Activated naive CD4-positive, alpha-beta T cell (primary cell): ENCODE measurements at places on chromosomes 12 and 14.

DNA sequence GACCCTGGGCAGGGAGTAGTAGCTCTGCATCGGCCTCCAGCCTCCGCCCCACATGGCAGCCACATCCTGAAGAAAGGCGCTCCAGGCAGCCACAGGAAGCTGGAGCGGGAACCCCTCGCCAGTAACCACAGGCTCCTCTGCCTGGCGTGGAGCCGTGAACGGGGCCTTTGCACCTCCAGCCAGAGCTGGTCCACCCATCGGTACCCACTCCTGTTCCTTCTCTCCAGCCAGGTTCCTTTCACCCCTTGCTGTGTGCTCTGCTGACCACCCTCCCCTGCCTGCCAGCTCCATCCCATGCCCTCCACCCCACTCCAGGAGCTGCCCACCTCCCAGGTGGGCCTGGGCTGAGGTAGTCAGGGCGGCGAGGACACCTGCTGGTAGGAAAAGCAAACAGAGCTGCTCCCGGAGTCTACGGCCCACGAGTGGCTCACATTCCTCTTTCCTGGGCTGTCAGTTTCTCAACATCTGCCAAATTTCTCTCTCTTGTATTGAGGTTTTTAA, 2.7 kb downstream of the TGFB3 start:
- DNase-seq, result peak; percentile 7

GRCh38 chr12:132774159-132774558, 12.5 kb upstream of the ANKLE2 start:
- DNase-seq, result no peak

DNA sequence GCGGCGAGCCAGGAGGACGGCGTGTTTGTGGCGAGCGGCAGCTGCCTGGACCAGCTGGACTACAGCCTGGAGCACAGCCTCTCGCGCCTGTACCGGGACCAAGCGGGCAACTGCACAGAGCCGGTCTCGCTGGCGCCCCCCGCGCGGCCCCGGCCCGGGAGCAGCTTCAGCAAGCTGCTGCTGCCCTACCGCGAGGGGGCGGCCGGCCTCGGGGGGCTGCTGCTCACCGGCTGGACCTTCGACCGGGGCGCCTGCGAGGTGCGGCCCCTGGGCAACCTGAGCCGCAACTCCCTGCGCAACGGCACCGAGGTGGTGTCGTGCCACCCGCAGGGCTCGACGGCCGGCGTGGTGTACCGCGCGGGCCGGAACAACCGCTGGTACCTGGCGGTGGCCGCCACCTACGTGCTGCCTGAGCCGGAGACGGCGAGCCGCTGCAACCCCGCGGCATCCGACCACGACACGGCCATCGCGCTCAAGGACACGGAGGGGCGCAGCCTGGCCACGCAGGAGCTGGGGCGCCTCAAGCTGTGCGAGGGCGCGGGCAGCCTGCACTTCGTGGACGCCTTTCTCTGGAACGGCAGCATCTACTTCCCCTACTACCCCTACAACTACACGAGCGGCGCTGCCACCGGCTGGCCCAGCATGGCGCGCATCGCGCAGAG, 873 bp downstream of the PLXNC1 start:
- DNase-seq, result peak; percentile 41

DNA sequence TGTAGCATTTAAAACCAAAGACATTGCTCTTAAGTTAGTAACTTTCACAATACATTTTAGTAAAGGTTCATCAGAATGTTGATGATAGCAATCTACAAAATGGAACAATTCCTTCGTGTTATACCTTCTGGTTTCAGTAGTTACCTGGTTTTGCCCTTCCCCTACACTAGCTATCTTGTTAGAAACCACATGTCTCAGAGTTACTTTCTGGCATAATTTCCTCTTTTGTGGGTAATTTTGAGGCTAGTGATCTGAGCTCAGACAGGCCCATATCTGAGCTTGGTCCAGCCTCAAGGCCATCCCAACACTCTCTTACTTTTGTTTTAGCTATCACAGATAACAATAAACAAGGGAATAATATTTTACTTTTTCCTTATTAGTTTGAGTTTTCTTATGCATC, 196.9 kb downstream of the KITLG start:
- DNase-seq, result no peak

GRCh38 chr12:92771001-92771400, 68.2 kb downstream of the PLEKHG7 start:
- DNase-seq, result no peak

DNA sequence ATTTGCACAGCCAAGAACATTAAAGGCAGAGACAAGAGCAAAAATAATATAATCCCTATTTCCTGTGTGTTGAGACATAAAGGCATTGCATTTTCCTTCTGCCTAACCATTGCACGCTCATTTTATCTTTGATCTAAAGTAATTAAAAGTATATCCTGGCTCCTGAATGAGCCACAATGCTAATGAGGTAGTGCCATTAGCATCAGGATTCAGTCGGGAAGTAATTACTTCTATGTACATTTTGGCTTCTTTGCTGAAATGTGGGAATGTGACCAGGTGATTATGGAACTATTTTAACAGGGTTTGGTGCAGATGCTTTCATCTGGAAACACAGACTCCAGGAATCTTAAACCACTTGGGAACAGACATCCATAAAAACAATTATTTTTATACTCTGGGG, 77.4 kb downstream of the TMTC1 start:
- DNase-seq, result no peak

DNA sequence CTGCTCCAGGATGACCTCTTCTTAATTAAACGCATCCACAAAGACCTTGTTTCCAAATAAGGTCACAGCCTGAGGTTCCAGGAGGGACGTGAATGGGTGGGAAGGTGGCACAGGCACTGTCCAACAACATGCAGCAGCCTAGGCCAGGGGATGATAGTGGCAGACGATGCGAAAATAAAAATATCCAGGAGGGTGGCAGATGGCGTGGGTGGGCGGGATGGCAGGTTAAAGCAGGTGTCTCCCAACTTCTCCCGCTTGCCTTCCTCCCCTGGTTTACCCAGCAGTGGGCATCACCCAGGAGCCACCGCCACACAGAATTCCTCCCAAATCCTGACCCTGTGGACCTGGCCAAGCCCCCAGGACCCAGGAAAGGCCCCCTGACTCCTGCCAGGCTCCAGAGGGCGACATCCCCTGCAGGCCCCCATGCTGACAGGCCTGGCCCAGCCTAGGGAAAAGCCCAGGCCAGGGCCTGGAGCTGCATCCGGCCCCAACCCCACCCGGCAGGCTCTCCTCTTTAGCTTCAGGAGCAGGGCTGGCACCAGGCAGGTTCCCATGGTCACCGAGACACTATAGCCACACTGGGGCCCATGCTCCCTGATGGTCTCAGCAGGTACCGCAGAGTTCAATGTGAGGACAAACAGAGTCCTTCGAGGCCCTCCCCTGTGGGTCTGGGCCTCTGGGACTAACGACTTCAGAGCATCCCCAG, 9.7 kb downstream of the NCOR2 start:
- DNase-seq, result no peak

DNA sequence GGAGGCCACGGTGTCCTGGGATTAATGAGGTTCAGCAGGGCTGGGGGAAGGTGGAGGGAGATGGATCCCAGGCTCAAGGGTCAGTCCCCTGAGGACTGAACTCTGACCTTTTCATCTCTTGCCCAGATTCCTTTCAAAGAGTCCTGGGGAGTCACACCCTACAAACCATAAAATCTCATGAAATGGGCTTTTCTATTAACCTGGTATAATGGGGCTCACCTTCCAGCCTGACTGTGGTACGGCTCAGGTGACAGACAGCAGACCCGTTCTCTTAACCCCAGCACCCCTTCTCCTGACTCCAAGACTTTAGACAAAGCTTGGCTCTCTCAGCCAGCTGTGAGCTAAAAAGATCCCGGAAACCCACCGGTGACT, 268.2 kb downstream of the ADGRD1 start:
- DNase-seq, result no peak

DNA sequence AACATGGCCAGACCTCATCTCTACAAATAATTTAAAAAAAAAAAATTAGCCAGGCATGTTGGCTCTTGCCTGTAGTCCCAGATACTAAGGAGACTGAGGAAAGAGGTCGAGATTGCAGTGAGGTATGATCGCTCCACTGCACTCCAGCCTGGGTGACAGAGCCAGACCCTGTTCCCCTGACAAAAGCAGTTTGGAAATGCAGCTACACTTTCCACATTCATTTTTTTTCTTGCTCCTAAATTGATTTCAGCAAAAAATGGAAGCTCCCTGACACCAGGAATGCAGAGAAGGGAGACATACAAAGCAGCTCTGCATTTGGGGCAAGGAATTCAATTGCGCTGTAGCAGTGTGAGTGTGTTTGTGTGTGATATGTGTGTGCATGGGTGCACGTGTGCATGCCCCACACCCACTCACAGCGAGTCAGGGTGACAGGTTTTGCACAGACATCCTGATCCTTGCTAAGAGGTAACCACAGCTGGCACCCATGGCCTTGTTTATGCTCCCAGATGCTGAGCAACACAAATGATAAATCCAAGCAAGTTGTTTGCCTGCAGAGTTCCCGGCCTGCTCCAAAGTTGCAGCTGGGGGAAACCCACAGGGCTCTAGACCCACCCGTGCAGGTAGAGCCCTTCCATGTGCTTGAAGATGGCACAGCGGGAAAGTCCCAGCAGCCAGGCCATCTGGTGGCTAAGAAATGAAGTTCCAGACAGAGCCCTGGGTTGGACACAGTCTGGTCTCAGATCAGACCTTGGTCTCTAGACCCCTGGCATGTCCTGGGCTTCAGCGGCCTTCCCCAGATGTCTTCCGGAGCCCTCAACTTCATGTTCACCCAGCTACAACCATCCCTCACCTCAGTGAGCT, 25.9 kb upstream of the BDKRB2 start:
- no peak for DNase-seq

DNA sequence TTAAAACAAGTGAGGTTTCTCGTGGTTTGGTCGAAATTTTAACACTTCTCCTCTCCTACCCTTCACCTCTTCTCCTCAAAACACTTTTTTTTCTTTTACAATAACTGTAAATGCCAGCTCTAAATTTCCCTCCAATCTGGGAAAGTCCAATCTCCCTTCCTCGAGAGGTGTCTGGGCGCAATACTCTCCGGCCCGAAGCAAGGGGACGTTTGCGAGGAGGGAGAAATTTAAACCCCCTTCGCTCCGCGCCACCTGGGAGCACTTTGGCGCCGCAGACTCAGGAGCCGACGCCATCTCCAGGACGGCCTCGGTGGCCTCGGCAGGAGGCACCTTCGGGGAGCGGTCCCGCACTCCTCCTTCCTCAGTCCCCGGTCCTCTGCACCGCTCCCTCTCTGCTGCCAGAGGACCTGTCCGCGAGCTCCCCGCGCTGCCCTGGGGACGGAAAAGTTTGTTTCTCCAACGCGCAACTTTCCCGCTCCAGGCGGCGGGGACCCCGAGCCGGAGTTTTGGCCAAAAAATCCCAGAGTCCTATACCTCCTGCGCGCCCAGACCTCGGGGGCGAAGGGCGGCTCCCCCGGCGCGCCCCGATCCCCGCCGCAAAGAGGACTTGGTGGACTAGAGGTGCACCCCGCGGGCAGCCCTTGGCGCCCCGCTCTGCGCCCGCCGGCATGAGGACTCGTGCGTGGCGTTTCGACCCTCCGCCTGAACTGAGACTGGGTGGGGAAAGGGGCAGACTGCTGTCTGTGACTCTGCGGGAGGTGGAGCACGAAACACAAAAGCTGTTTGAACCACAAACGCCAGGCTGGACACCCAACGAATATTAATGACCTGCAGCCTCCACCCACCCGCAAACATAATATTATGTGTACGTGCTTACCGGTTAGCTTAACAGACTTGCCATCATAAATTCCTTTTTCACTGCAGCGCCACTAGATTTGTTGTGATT, 95.2 kb upstream of the HMGA2 start:
- DNase-seq, result no peak

GRCh38 chr12:52832451-52832850, 1.7 kb downstream of the KRT79 start:
- DNase-seq, result no peak

DNA sequence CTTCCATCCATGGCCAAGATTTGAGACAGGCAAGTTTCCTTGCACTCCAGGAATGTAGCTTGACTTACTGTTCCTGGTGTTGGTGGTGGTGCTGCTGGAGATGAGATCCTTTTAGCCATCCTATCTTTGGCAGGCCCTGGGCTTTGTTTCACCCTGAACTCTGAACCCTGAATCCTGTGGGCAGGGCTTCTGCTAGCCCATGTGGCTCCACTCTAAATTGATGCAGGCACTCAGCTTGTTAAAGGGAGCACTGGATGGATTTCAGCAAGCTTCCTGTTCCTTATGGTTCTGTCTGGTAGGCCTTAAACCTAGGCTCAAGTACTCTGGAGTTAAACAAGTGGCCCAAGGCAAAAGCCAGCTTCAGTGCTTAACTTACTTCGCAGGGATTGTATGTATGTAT, 138.2 kb downstream of the RGS6 start:
- DNase-seq, result no peak

GRCh38 chr12:58570411-58570810, 349.9 kb downstream of the LRIG3 start:
- no peak for DNase-seq
